ENCODE measurements at places on chromosomes 7 and 10.

DNA sequence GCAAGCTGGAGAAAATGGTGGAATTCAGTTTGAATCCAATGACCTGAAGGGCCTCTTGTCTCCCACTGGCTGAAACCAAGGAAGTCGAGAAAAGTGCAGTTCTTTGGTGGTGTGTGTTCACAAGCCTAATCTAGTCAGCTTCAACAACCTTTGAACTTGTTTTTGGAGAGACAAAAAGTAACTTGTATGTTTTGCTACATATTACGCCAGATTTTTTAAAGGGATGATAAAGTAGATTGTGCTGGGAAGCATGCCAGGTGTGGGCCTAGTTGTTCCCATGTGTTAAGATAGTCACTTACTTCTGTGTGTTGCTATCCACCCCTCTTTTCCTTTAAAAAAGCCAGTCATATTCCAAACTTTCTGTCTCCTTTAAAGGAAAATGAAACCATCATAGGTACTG, 79.7 kb upstream of the FAM3C start:
- no peak for DNase-seq

GRCh38 chr10:86601956-86602602, 52.3 kb upstream of the OPN4 start:
- DNase-seq: no peak

- DNase-seq: no peak
Observed at GRCh38 chr10:103834436-103835095, 20.8 kb downstream of the SH3PXD2A start.

DNA sequence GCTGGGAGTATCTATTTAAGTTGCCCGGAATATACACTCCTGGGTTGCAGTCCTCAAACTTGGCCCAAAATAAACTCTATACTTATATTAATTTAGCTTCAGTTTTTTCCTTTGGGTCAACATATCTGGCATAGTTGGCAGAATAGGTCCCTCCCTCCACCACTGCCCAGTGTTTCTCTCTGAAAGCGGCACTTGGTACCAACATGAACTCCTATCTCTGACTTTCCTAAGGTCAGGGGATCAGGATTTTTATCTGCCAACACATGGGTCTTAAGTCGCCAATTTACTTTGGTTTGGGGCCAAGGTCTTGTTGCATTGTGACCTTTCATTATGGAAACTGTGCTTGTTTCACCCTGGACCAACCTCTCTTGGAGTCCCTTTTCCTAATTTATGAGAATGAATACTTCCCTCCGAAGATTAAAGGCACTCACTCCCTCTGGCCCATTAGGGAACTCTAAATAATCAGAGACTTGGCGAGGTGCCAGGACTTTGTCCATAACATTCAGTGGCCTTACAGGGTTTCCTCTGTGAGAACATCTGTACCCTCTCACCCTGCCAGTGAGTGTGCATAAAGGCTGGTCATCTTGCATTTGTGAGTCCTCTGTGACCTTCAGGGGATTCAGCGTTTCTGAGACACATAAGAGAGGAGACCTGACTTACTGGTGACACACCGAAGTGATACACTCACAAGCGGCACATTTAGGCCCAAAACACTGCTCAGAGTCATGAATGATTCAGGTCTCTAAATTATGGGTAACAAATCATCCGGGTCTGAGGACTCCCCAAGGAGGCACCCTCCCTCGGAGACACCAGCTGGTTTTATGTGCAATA, 19.7 kb upstream of the FKBP9 start:
- DNase-seq: no peak

DNA sequence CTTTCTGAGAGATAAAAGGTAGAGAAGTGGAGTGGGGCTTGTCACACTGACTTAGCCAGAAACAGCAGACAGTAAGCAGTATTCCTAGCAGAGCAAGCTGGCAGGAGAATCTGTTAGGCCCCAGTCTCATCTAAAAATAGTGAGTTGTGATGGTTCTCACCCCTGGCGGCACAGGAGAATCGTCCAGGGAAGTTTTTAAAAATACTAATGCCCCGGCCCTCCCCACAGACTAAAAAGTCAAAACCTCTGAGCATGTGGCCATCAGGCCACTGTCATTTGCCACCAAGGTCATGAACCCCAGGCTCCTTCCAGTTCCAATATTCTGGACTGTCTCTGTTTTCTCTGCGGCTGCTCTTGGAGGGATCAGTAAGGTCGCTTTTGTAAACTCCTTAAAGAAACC, 34.0 kb downstream of the LYZL1 start:
- no peak for DNase-seq

DNA sequence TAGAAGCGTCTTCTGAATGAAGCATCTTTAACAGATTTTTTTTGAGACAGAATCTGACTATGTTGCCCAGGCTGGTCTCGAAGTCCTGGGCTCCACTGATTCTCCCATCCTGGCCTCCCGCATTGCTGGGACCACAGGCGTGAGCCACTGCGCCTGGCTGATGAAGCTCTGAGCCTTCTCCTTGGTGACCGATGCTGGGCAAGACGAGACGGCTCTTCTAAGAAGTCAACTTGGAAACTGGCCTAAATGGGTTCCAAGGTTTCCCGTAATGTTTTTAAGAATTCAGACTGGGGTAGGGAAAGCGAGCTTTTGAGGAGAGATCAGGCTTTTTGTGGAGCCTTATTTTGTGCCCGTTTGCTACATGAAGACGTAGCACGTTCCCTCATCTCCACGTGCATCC, 224.5 kb downstream of the ZMYND11 start:
- no peak for DNase-seq

GRCh38 chr7:34759477-34760125, 101.6 kb downstream of the NPSR1 start:
- DNase-seq: peak; percentile 54

DNA sequence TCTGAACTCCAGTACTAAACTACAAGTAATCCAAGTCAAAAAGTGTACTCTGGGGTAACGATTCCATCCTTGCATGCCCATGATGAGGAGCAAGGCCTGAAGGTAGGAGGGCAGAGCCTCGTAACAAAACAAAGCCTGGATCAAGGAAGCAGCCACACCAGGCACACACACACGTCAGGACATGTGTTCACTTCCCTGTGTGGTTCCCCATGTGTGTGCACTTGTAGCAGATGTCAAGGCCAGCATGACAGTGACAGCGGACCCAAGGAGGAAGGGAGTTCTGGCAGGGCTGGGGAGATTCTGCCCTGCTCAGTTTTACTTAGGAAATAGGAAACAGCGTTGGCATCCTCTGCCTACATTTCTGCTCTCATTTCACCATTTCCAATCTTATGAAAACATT, 92.8 kb downstream of the ALOX5 start:
- DNase-seq: no peak

GRCh38 chr10:27643301-27643700, 102.3 kb downstream of the MKX start:
- no peak for DNase-seq

GRCh38 chr10:112722758-112723157, 227.3 kb upstream of the TCF7L2 start:
- DNase-seq: no peak

DNA sequence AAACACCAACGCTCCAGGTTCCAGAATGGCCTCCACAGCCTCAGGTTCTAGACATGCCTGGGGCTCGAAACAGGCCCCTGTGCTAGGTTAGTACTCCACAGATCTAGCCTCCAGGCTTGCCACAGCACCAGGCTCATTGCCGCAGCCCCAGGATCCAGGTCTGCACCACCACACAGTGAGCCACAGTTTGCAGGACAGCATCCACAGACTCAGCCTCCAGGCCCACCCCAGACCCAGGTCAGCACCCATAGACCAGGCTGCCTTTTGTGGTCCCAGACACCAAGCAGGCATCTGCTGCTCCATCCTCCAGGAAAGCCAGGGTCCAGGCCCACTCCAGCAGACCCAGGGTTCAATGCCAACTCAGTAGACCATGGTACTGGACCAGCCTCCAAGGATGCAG, 132.3 kb upstream of the VSTM2A start:
- no peak for DNase-seq

DNA sequence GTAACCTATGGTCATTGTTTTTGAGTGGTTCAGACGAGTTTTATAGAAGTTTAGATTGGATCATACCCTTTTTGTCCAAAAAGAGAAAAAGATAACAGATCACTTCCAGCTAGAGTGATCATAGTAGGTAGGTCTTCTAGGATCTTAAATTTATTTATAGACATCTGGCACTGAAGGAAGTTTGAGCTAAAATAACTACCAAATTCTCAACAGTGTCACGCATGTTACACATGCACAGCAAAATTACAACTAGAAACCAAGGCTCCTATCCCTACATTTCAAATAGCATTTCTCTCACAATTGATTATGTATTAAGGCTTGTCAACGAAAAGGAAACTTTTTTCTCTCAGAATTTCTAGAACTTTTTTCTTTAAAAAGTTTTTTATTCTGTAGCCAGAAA, 2.3 kb downstream of the CALU start:
- no peak for DNase-seq

- peak; percentile 27 for DNase-seq
Observed at GRCh38 chr7:42077271-42078135, 159.5 kb downstream of the GLI3 start.

GRCh38 chr10:100816671-100817070, 71.3 kb downstream of the PAX2 start:
- no peak for DNase-seq

GRCh38 chr10:46515793-46516192, 40.7 kb downstream of the GPRIN2 start:
- DNase-seq: no peak

DNA sequence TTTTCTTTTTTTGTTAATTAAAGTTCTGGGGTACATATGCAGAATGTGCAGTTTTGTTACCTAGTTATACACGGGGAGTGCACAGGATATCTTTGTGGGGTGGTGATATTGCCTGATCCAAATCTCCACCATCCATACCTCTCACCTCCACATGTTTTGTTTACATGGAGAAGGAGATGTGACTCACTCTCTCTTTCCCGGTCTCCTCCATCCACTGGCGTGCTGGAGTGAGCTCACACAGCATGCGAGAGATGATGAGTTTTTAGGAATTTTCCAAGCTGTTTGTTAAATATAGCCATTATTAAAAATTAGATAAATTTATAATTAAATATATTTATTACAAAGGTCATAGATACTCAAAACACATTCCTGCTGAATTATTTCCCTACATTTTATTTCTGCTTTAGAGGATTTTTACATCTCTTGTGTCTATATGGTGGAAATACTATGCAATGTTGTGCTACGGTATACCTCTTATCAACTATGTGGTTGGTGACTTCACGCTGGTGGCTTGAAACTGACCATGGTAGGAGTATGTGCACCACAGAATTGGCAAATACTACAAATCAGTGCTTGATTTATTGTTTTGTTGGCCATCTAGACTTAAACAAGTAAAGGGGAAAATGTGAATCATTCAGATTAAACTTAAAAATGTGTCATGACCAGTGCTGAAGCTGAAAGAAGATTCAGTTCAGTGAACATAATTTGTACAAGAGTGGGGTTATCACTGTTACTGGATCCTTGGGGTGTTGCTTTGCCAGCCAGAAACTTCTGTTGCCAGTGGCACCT, 107.9 kb upstream of the FAM180A start:
- peak; percentile 18 for DNase-seq

GRCh38 chr10:43068136-43068395, 8.8 kb upstream of the RET start:
- no peak for DNase-seq

GRCh38 chr10:122494833-122495232, 33.5 kb downstream of the HTRA1 start:
- peak; percentile 91 for DNase-seq

DNA sequence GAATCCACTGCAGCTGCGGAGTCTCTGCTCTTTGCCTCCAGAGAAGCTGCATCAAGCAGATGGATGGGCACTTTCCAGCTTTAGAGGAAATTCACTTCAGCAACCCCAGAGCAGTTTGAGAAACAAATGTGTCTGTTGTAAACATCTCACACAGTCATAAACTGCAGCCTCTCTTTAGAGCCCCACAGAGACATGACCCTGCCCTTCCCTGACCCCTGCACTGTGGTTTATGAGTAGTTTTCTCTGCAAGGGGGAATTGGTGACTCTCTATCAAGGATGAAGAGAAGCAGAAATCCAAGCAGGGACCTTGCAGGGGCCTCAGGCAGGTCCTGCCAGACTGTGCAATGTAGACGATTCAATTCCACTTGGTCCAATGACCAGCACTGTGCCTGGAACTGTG, 160.2 kb downstream of the SH2D4B start:
- no peak for DNase-seq

- DNase-seq: peak; percentile 23
Observed at GRCh38 chr10:70699659-70700174, 27.4 kb downstream of the ADAMTS14 start.

GRCh38 chr10:111150691-111151090, 73.9 kb downstream of the ADRA2A start:
- no peak for DNase-seq

DNA sequence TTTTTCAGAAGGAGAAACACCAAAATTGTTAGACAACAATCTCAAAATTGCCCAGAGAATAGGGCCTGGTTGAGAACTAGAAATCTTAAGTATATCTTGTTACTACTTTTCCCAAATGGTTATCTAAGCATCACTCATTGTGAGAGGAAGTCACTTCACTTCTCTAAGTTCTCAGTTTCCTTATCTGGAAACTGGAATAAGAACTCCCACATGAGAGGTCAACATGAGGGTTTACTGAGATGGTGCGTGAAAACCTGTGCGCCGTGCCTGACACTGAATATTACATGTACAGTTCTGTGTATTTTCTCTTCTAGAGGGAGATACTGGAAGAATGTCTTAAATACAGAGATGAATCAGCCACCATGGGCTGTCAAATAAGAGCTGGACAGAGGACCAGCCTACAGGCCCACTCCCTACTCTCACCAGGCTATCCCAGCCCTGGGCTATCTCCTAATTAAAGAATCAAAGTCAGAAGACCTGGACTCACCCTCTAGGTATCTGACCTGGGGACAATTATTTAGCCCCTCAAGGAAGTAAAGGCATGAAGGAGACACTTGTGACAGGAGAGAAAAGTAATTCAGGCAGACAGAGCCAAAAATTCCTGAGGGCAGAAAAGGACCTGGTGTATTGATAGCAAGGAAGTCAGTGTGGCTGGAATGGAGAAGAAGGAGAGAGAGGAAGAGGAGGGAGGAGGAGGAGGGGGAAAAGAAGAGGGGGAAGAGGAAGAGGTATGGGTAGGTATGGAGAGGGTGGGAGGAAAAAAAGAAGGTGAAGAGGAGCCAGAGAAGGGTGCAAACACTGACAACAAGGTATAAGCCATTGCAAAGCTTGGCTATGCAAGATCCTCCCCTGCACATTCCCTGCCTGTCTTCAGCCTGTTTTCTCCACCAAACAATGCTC, 44.9 kb downstream of the CCDC71L start:
- DNase-seq: no peak

DNA sequence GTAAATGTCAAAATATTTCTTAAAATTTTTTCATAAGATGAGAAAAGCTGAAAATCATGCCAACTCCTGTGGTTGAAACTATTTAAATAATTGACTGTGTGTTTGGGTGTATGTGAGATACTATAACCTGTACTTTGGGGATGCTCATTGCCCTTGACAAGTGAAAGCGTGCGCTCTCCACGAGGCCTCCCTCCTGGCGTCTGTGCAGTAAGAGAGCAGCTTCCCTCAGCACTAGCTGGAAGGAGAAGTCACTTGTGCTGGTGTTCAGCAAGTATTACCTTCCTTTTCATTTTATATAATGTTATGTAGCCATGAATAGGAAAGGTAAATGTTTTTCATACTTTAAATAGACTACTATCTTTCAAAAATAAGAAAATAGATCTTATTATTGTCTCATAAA, 118.9 kb downstream of the ZEB1 start:
- no peak for DNase-seq

All from fibroblast of skin of back (primary cell).